ENCODE measurements at places on chromosomes 4 and X.

GRCh38 chrX:24676403-24677024 is 17.2 kb upstream of the POLA1 start:
- DNase-seq, result no peak

DNA sequence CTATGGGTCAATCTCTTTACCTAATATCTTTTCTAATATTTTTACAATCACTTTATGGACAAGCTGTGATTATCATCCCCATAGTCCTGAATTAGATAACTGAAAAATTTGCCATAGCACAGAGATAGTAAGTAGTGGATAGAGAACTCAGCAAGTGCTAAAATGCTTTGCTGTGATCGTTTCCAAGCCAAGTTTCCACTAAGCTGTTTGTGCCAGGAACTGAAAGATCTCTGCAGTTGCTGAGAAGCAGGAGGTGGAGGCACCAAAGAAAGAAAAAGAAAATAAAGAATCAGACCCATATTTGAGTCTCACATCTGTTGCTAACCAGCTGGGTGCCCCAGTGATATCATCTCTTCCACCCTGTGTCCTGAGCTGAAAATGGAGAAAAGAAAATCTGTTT is 605.6 kb upstream of the BOD1L1 start:
- peak; percentile 15 for DNase-seq

GRCh38 chrX:119643696-119644095 is 37.5 kb upstream of the NKRF start:
- DNase-seq, result no peak

- no peak for DNase-seq
Measured at GRCh38 chr4:79334783-79335182, 8.9 kb upstream of the NAA11 start.

Measured in posterior cingulate gyrus (tissue), 11 donors.